ENCODE measurements at places on chromosomes 12 and 14.

DNA sequence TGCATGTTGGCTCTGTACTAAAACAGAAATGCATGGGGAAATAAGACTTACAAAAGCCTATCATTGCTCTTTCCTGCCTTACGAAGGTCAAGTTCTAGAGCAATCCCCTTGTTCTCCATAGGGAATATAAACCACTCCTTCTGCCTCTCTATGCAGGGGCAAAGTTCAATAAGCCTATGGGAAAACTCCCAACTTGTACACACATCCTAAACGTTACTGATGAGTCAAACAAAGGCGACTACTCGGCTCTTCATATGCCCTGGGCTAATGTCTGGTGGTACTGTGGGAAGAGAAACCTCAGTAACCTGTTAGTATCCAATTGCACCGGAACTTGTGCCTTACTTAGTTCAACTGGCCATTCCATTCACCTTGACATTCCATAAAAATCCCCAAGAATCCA lies 32.7 kb downstream of the PRMT8 start:
- no peak for DNase-seq

DNA sequence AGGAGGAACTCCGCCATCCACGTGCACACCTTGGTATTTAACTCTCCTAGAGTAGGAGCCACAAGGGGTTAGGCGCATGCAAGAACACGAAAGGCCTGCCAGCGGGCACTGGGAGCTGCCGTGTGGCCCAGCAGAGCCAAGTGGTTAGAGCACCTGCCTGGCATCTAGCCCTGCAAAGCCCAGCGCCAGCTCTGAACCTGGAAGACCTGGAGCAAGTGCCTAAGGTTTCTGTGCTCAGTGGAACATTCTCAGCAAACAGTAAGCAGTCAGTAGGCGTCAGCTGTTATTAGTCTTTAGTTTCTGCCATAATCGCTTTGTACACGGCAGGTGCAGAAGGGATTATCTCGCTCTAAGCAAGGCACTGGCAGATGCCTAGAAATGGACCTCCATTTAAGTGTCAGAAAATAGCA lies 55.4 kb downstream of the SETD3 start:
- DNase-seq: no peak

- no peak for DNase-seq
Observed at GRCh38 chr12:34291001-34291400, 268.7 kb downstream of the ALG10 start.

GRCh38 chr12:96206936-96207662 lies 12.9 kb downstream of the ELK3 start:
- no peak for DNase-seq

GRCh38 chr12:78797196-78797931 lies 67.2 kb upstream of the SYT1 start:
- peak; percentile 33 for DNase-seq

DNA sequence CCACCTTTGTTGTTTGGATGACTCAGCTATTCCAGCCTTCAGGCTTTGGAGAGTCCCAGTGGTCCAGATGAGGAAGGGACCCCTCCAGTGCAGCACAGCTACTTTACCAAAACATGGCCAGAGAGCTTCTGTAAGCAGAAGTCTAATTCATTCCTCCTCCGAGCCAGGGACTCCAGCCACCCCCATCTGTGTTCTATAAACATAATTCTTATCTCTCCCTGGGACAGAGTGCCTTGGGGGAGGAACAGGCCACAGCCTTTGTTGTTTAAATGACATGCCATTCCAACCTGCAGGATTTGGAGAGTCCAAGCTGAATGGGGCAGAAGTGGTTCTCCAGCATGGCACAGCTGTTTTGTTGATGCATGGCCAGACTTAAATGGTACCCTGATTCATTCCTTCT lies 994.0 kb downstream of the TRHDE start:
- no peak for DNase-seq

All from NCI-H226 (cell line).